ENCODE measurements at places on chromosomes 1 and 21.

- DNase-seq: no peak
These were observed 10.0 kb upstream of the C1orf115 start for GRCh38 chr1:220680085-220680687.

- no peak for DNase-seq
These were observed 53.2 kb downstream of the STX6 start for GRCh38 chr1:180969434-180969833.

DNA sequence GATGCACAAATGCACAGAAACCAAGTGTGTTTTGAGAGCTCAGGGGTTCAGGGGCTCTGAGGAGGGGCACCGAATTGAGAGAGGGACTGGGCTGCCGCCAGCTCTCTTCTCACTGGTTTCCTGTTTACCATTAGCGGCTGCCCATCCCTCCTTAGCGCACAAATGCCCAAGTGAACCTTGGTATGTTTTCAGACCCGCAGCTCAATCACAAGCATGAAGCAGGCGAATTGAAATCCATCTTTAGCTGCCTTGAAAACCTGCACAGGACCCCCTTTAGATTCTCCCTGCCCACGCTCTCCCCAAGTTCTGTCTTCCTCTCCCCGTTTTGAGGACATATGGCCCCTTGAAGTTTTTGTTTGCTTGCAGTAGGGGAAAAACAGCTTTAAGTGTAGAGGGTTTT lies 61.1 kb upstream of the ACOT11 start:
- DNase-seq: no peak

DNA sequence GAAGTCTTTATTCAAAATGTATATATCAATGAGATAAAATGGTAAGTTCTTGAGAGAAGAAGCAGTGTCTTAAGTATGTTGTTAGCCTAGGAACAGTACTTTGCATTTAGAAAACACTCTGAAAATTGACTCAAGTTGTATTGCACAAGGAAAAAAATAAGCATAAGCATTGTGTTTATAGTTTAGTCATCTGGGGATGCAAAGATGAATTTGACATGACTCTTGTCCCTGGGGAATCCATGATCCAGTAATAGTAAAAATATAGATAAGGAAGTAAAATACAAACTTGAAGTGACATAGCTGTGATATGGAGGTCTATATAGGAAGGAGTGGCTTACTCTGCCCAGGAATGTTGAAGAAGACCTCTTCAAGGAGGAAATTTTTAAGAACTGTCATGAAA lies 185.0 kb upstream of the PTBP2 start:
- no peak for DNase-seq

DNA sequence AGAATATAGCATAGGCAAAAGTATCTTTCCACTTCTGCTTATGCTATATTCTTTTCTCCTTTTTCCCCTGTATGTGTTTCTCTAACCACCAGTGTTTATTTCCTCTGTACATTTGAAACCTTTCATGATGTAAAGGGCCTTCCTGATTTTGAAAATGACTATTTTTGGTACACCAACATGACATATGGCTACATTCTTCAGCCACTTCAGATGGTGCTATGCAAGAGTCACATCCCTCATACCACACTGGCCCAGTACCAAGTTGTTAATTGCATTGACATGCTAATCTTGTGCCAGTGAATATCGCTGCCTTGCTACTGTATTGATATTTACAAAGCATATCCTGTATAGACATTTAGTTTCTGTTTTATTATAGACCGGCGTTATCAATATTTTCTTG lies 408.7 kb downstream of the NCAM2 start:
- no peak for DNase-seq

DNA sequence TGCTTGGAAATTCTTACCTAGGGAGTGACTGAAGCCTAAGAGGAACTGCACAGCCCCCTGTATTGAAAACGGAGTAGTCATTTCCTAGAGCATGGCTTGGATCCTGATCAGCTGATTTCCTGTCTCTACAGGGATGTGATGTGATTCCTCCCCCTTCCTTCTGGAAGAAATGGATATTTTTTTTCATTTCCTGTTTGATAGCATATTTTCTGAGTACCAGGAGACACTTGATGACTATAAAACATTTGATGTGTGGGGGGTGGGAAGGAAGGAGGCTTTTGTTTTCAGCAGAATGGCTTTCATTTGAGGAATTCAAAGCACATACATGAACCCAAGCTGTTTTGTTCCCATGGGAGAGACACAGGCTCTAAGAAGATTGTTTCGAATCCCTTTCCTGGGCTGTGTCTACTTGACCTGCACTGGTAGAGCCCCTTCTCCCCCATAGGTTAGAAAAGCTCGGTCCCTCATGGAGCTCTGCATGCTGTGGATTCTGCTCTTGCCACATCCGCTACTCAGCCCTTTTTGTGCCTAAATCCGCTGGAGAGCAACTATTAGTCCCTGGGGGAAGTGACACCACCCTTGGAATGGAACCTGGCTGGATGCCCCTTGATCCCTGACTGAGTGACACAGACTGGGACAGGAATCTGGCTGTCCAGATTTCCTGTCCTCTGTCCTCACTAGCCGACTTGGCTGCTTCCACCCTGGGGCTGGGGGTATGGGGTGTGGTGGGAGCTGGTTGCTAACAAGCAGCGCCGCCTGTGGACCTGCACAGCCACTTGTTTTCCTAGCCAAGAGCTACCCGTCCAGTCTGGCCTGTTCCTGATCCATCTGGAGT lies 71.8 kb upstream of the MACF1 start:
- DNase-seq: no peak

DNA sequence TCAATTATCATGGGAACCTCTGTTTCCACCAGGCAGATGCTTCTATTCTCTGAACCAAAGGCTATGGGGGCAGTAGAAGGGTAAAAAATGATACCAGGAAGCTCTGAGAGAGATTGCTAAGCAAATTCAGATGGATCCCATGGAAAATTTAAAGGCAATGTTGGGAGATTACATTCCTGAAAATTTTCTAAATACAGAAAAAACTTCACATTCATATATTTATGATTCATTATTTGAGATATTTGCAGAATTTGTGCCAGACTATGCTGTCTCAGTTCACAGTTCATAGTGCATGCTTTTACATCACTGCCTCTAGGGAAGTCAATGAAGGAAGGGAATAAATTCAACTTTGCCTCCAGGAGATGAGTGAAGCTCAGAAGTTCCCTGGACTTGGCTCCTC lies 57.5 kb downstream of the KCNT2 start:
- DNase-seq: no peak

GRCh38 chr1:1004780-1005697 lies 5.1 kb upstream of the HES4 start:
- DNase-seq: no peak
